ENCODE measurements at places on chromosomes 11 and 22.

GRCh38 chr11:61343792-61344745, 11.0 kb downstream of the TKFC start:
- DNase-seq, result no peak

DNA sequence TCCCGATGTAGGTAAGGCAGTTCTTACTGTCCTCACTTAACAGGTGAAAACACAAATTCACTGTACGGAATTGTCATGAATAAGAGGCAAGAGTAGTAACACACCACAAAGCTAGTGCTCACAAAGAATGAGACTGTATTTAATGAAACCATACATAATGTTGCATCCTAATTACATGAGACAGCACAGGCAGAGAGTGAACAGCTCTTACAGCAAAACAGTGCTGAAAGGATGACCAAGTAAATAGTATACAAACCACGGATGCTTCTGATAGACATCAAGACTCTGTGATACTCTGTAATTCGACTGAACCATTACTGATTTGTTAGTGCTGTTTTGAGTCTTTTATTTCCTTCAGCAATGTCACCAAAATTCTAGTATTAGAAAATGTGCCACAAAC, 282.3 kb downstream of the TTC28 start:
- DNase-seq, result no peak

- no peak for DNase-seq
Observed at GRCh38 chr11:124867700-124868099, 2.5 kb downstream of the ROBO3 start.

GRCh38 chr11:60184824-60185511, 2.1 kb upstream of the MS4A6A start:
- DNase-seq, result no peak

- no peak for DNase-seq
Observed at GRCh38 chr22:35531676-35532075, 9.0 kb upstream of the RASD2 start.

DNA sequence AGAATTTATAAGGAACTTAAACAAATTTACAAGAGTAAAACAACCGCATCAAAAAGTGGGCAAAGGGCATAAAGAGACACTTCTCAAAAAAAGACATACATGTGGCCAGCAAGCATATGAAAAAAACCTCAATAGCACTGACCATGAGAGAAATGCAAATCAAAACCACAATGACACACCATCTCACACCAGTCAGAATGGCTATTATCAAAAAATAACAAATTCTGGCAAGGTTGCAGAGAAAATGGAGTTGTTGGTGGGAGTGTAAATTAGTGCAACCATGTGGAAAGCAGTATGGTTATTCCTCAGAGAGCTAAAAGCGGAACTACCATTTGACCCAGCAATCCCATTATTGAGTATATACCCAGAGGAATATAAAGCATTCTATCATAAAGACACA, 866.8 kb upstream of the TENM4 start:
- no peak for DNase-seq

DNA sequence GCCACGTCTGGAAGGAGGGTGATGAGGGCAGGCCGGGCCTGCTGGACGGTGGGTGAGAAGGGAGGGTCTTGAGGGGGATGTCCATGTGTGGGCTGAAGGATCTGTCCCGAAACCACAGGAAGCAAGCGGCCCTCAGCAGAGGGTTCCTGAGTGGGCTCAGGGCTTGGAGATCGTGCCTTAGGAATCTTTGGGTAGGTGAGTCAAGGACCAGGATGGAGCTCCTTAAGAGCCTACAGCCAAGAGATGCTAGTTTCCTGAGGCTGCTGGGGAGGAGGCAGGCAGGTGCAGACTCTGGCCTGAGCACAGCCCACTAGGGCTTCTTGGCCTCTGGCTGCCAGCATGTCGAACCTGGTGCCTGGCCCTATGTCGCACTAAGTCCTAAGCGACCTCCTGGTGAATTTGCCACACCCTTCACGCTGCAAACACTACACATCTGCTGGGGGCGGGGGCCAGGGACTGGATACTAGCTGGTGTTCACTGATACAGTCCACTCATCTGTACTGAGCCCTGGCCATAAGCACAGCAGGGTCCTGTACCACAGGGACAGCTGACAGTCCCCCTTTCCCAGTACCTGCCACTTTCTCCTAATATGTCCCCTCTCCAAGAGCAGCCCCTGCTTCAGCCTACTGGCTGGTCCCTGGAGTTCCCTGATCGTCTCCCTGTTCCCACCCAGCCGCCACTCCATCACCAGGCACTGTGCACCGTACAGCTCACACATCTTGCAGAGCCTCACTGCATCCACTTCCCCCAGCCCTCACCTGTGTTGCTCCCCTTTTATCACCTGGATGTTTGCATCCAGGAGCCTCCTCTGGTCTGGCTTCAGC, 19.5 kb downstream of the GNAZ start:
- DNase-seq, result no peak

DNA sequence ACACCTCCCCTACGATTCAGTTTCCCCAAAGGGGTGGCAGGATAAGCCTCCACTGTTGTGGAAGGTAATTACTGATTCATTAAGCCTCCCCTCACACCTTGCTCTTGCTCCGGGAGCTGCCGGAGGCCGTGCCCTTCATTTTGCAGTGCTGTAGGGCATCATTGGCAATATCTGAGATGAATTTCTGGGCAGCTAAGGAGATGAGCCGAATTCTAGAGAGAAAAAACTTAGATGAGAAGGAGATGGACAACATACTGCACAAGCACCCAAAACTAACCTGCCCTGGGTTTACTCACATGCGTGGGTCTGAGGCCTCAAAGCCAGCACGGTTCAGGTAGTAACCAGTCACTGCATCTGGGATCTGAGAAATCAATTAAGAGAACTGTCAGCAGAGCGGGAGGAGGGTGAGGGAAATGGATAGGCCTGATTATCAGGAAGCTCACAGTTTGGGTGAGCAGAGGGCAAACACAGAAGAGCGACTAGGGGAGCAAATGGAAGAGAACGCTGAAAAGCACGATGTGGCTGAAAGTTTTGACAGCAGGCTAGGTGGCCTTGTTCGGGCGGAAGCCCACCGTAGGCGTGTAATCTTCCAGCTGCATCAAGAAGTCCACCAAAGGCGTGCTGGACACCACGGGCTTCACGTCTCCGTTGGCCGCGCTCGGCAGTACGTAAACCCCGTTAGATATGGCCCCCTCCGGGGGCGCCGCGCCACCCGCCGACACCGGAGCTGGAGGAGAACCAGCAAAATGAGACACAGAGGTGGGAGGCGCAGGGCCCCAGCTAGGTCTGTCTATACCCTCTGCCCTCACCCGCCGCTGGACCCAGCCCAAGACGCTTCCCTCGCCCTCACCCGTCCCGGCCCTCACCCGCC, 689 bp downstream of the TAF10 start:
- no peak for DNase-seq

DNA sequence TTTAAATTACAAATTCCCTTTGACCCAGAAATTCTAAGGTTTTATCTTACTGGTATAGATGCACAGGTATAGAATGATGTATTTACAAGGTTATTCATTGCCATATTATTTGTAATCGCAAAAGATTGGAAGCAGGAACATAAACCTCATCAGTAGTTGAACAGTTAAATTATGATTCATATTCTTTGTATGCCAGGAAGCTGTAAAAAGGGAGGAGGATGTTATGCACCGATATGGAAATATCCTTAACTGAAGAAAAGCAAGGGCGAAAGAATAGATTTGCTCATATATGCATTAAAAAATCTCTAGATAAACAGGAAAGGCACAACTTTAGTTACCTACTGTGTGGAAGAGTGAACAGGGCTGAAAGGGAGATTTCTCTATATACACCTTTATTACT, 36.7 kb downstream of the PPFIA1 start:
- no peak for DNase-seq

GRCh38 chr22:48249713-48250268, 1487.3 kb downstream of the TBC1D22A start:
- no peak for DNase-seq

- no peak for DNase-seq
Observed at GRCh38 chr11:19659529-19659928, 53.1 kb upstream of the NAV2 start.

GRCh38 chr11:70036971-70037882, 40.9 kb upstream of the ANO1 start:
- no peak for DNase-seq

- no peak for DNase-seq
Observed at GRCh38 chr22:23698673-23699235, 7.9 kb downstream of the RGL4 start.

DNA sequence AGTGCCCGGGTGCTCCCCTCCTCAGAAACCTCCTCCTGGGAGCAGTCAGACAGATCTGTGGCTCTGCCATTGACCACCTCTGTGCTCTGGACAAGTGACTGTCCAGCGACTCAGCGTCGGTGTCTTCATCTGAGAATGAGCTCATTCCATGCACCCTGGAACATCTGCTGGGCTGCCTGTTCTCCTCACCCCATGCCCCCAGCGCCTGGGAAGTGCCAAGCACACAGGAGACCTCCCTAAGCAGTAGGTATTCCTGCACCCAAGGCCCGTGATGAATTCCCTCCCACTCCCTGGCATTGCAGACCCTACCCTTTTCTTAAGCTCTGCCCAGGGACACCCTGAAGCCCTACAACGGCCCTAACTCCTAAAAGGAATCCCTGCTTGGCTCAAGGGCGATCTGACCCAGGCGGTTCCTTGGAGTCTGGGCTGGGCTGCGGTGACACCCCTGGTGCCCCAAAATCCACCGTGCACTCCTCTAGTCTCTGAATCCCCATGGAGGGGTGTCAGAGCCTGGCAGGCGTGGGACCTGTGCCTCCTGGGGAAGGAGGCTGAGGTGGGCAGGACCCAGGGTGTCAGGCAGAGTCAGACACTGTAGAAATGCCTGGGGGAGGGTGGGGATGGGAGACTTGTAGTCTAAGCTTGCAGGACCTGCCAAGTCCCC, 92.0 kb downstream of the CEP164 start:
- no peak for DNase-seq

- DNase-seq, result no peak
Observed at GRCh38 chr22:48926136-48926535, 901.5 kb downstream of the BRD1 start.

- DNase-seq, result no peak
Observed at GRCh38 chr11:47765086-47765485, 2.1 kb downstream of the FNBP4 start.

DNA sequence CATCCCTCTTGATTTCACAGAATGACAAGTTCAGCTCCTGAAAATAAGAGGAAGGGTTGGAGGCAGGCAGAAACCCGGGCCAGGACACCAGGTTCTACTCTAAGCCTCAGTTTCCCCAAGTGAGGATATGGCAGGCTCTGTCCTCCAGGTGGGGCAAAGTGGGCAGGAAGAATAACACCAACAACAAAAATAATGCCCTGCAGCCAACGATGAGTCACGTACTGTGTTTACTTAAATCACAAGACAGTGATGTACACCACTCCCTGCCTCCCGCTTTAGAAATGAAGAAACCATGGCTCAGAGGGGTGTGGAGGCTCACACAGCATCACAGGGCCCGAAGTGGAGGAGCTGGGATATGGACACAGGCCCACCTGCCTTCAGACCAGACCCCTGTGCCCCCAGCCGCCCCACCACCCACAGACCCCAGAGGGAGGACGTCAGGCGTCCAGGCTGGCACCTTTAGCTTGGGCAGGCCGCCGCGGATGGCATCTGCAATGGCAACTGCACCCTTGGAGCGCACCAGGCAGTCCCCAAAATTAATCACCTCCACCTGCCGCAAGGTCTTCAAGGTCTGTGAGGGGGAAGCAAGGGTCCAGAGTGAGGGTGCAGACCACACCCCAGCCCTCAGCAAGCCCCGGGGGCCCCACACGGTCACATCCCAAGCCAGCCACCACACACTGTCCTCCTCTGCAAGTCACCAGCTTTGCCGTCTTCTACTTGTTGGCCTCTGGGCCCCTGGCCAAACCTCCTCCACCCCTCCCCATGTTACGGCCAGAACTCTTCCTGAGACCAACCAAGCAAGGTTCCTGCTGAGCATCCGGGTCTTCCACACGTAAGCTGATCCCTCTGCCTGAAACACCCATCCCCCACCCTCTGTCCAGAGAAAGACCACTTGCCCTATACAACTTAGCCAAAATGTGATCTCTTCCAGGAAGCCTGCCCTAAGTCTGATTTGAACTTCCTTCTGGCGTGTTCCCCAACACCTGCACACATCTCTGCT, 15.8 kb upstream of the CHADL start:
- DNase-seq, result peak; percentile 64

DNA sequence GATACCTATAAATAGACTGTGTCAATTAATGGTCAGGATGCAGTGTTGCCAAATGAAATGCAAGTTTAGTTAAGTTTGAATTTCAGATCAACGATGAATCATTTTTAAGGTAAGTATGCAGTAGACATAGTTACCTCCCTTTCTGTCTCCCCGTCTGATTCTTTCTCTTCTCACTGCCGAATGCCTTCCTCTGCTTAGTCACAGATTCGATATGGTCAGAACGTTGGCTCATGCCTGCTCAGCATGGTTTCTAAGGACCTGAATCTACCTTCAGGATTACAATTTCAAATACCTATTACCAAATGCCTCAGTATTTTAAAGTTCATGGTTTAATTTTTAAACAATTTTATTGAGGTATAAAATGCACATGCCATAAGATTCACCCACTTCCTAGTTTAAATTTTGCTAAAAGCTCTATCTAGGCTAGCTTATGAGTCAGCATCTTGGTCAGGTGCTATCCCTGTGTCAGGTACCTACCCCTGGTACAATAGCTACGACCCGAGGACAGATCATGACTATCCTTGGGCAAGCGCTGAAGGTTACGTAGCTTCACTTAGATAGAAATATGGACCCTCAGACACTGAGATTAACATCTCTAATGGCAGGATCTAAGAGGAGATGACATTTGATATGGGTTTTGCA, 78.2 kb upstream of the SPON1 start:
- DNase-seq, result no peak

GRCh38 chr11:117997406-117997805, 11.2 kb downstream of the IL10RA start:
- no peak for DNase-seq

DNA sequence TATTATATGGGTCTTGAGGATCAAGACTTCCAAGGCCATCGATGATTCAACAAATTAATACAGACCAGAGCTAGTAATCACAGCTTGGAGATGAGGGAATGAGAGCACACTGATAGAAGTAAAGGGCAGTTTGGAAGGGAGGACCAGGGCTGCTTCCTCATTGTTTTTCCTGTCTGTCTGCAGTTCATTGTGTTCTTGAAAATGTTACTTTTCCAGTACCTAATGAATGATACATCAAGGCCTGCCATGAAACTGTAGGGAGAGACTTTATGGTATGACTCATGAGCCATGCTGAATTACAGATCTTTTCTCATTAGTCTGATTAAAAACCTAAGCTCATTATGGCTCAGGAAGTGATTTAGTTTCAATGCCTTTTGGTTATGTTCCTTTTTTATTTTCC, 855.6 kb downstream of the KCNA4 start:
- no peak for DNase-seq

DNA sequence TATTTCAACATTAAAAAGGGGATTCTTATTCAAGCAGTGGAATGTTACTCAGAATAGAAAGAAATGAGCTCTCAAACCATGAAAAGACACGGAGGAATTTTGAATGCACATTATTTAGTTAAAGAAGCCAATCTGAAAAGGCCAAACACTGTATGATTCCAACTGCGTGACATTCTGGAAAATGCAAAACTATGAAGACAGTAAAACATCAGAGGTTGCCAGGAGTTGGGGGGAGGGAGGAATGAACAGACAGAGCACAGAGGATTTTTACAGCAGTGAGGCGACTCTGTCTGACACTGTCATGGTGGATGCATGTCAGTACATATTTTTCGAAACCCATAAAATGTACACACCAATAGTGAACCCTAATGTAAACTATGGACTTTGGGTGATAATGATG, 22.9 kb upstream of the THY1 start:
- DNase-seq, result no peak

GRCh38 chr11:131745405-131745804, 375.0 kb downstream of the NTM start:
- DNase-seq, result no peak

Measured in Panc1 (cell line).